ENCODE measurements at places on chromosomes 4 and X.

- DNase-seq, result peak; percentile 62
Measured at GRCh38 chr4:15469402-15470127, at the start of gene CC2D2A. TSS of gene CC2D2A (plus strand) at chr4:15469882. CDS start at chr4:15475933, 6,051 bp downstream.

- no peak for DNase-seq
Measured at GRCh38 chr4:176469546-176469945, 149.8 kb downstream of the SPCS3 start.

DNA sequence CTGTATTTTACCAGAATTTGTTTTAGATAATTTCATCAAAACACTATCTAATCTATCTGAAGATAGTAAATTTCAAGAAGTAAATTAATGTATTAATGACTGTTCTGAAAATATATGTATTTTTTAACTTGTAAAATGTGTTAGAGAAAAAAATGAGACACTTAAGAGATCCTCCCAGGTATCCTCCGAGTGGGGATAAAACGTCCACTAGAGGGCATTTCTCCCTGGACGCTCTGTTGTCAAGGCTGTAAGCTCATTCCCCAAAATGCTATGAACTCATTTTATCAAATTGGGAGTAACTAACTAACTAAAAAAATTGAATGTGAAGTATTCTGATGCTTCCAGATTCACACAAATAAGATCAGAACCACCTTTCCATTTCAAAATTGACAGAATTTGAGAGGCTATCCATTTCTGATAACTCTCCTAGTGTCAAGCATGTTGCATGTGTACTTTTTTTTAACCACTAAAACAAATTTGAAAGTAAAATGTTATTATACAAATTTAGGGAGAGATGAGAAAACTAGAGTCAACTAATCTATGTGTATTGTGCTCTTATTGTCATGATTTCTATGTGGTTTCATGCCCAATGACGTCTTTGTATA, 337.3 kb upstream of the HS3ST1 start:
- peak; percentile 46 for DNase-seq

- no peak for DNase-seq
Measured at GRCh38 chr4:155762334-155762733, 3.5 kb downstream of the GUCY1B1 start.

DNA sequence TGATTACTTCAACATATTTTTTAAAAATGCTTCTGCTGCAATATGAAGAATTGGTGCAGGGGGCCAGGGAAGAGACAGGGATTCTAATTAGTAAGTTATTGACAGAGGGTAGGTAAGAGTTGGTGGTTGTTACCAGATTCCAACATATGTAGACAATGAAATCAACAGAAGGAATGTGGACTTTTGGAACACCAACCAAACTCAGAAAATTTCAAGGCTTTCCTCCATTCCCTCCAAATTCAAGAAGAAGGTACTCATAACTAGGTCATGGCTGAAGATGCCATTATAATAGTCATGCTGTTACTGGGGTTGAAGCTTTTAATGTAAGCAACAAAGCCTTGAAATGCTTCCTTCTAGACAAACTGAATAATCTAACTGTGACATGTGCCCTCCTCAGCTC, 22.9 kb upstream of the CXCL13 start:
- DNase-seq, result no peak

- no peak for DNase-seq
Measured at GRCh38 chrX:44698357-44698756, 145.5 kb upstream of the DUSP21 start.

GRCh38 chr4:148737061-148737770, 295.0 kb upstream of the NR3C2 start:
- DNase-seq, result no peak
